ENCODE measurements at places on chromosomes 6 and 20. TPM values are rescaled to one million over a fixed set of nuclear protein-coding genes. Genes with fewer than 3 reads are reported as not detected.

- H3K4me3 ChIP-seq: no peak overlapping the region
- H3K27ac ChIP-seq: no peak overlapping the region
- H3K4me1 ChIP-seq: peaks cover 4% of the 10 kb centered on the region
- DNase-seq: no peak
- H3K36me3 ChIP-seq: peaks cover 57% of the 10 kb centered on the region
Observed at GRCh38 chr6:3014675-3015066, 15.0 kb downstream of the NQO2 start.

GRCh38 chr20:37439223-37439933 is 81.7 kb upstream of the NNAT start:
- no peak overlapping the region for H3K27ac ChIP-seq
- no peaks in the 10 kb centered on the region for H3K36me3 ChIP-seq
- DNase-seq: no peak
- no peaks in the 10 kb centered on the region for H3K4me1 ChIP-seq
- no peak overlapping the region for H3K4me3 ChIP-seq

- H3K27ac ChIP-seq: peak overlapping the region; percentile 82
- no peaks in the 10 kb centered on the region for H3K36me3 ChIP-seq
- H3K4me3 ChIP-seq: peak overlapping the region; percentile 76
- no peaks in the 10 kb centered on the region for H3K27me3 ChIP-seq
Observed at GRCh38 chr6:167111597-167111996, 11.3 kb upstream of the CCR6 start.

GRCh38 chr6:106422534-106422933 is 62.0 kb downstream of the CRYBG1 start:
- H3K27ac ChIP-seq: no peak overlapping the region
- DNase-seq: no peak
- no peaks in the 10 kb centered on the region for H3K27me3 ChIP-seq
- no peak overlapping the region for H3K4me3 ChIP-seq

DNA sequence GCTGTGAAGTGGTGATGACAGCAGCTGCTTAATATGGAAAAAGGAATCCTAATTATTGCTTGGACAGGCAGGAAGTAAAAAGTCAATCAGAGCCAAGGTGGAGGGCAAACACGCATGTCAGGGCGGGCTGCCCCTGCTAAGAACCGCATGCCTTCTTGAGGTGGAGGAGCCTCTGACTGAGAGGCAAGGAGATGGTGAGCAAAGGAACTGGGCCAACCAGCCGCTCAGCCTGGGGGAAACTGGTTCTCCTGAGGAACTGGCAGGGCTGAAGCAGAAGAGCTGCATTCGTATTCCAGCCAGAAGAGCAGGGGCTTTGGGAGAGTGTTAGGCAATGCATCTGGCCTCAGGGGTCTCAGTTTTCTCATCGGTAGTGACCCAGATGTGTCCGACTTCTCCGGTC is 13.1 kb upstream of the MLN start:
- H3K4me1 ChIP-seq: peaks cover 3% of the 10 kb centered on the region
- peaks cover 23% of the 10 kb centered on the region for H3K27me3 ChIP-seq
- H3K27ac ChIP-seq: no peak overlapping the region
- no peaks in the 10 kb centered on the region for H3K36me3 ChIP-seq

GRCh38 chr6:85600713-85601313 is 7.2 kb upstream of the SNX14 start:
- no peak for DNase-seq
- H3K27me3 ChIP-seq: no peaks in the 10 kb centered on the region
- peaks cover 12% of the 10 kb centered on the region for H3K36me3 ChIP-seq
- H3K4me1 ChIP-seq: no peaks in the 10 kb centered on the region
- H3K4me3 ChIP-seq: no peak overlapping the region
- H3K27ac ChIP-seq: no peak overlapping the region

- DNase-seq: peak; percentile 81
- peak overlapping the region; percentile 59 for H3K4me3 ChIP-seq
- peaks cover 1% of the 10 kb centered on the region for H3K36me3 ChIP-seq
- H3K4me1 ChIP-seq: peaks cover 57% of the 10 kb centered on the region
Observed at GRCh38 chr6:5302995-5303622, 41.8 kb downstream of the FARS2 start.

DNA sequence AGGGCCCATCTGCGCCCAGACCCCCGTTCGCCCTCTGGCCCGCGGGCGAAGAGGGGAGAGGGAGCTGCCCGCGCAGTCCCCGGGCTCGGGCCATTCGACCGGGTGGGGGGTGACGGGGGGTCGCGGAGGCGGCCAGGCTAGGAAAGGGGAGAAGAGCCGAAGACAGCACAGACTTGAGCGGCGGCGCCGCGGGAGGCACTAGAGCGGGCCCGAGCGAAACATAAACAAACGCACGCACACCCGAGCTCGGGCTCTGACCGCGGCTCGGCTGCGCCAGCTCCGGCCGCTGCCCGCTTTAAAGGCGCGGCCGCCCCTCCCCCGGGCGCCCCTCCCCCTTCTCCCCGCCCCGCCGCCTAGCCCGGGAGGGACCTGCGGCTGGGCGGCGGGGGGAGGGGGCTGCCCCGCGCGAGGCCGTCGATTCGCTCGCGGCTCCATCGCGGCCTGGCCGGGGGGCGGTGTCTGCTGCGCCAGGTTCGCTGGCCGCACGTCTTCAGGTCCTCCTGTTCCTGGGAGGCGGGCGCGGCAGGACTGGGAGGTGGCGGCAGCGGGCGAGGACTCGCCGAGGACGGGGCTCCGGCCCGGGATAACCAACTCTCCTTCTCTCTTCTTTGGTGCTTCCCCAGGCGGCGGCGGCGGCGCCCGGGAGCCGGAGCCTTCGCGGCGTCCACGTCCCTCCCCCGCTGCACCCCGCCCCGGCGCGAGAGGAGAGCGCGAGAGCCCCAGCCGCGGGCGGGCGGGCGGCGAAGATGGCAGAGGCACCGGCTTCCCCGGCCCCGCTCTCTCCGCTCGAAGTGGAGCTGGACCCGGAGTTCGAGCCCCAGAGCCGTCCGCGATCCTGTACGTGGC is at the start of gene FOXO3:
FOXO3 (plus strand) TSS at position 455 of the 846 bp plus-strand sequence; CDS start at position 747, 292 bp downstream.
- H3K27me3 ChIP-seq: no peaks in the 10 kb centered on the region
- peak; percentile 67 for DNase-seq
- peaks cover 45% of the 10 kb centered on the region for H3K4me1 ChIP-seq
- H3K36me3 ChIP-seq: peaks cover 13% of the 10 kb centered on the region
- peak within 1 kb of the TSS; percentile 74 for H3K27ac ChIP-seq

- H3K36me3 ChIP-seq: no peaks in the 10 kb centered on the region
- H3K4me3 ChIP-seq: no peak overlapping the region
- no peak for DNase-seq
- peaks cover 20% of the 10 kb centered on the region for H3K4me1 ChIP-seq
Observed at GRCh38 chr6:16163066-16163465, 34.2 kb downstream of the MYLIP start.

DNA sequence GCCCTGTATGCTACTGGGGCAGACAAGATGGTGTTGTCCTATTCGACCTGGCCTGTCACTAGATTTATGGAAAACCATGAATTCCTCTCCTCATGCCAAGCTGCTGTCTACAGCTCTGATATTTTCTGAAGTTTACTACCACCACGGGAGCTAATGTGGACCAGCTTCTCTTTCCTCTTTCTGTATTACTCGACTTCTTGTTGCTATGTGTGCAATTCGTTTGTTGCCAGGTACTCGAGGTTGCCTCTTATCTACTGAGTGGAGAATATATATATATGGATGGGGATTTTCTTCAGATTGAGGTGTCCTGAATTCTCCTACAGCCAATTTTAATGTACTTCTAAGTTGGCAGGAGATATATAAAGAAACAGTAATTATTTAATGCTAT is 34.7 kb downstream of the MAN1A1 start:
- peaks cover 53% of the 10 kb centered on the region for H3K4me1 ChIP-seq
- no peaks in the 10 kb centered on the region for H3K36me3 ChIP-seq
- peak overlapping the region; percentile 22 for H3K4me3 ChIP-seq
- no peaks in the 10 kb centered on the region for H3K27me3 ChIP-seq
- no peak for DNase-seq

DNA sequence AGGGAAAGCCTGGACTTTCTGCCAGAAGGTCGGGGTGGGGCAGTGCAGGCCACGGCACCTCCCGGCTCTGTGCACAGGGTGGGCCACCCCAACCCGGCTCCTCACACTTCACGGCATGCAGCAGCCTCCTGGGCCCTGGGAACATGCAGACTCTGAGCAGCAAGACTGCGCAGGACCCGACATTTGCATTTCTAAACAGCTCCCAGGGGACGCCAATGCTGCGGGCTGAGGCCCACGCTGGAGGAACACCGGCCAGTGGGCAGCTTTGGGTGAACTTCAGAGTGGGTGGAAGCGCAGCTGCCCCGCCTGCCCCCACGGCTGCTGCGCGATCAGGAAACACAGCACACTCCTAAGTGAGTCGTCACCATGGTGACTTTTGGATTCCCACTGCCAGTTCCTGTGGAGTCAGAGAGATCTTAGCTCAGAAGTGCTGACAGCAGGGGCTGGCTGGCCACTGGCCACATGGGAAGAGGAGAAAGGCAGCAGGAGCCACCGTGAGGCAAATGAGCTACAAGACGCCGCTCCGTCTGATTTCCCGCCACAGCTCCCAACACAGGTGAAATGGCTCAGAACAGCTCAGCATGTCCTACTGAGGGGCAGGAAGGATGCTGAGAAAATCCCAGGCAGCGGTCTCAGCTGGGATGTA is 52.1 kb downstream of the RNASET2 start:
- H3K36me3 ChIP-seq: no peaks in the 10 kb centered on the region
- no peak for DNase-seq
- no peak overlapping the region for H3K27ac ChIP-seq
- no peak overlapping the region for H3K4me3 ChIP-seq
- H3K27me3 ChIP-seq: no peaks in the 10 kb centered on the region
- H3K4me1 ChIP-seq: peaks cover 18% of the 10 kb centered on the region

GRCh38 chr6:21603082-21603952 is 9.8 kb downstream of the SOX4 start:
- no peak overlapping the region for H3K27ac ChIP-seq
- no peak for DNase-seq
- no peaks in the 10 kb centered on the region for H3K4me1 ChIP-seq
- no peak overlapping the region for H3K4me3 ChIP-seq
- H3K36me3 ChIP-seq: no peaks in the 10 kb centered on the region
- H3K27me3 ChIP-seq: peaks cover 30% of the 10 kb centered on the region

DNA sequence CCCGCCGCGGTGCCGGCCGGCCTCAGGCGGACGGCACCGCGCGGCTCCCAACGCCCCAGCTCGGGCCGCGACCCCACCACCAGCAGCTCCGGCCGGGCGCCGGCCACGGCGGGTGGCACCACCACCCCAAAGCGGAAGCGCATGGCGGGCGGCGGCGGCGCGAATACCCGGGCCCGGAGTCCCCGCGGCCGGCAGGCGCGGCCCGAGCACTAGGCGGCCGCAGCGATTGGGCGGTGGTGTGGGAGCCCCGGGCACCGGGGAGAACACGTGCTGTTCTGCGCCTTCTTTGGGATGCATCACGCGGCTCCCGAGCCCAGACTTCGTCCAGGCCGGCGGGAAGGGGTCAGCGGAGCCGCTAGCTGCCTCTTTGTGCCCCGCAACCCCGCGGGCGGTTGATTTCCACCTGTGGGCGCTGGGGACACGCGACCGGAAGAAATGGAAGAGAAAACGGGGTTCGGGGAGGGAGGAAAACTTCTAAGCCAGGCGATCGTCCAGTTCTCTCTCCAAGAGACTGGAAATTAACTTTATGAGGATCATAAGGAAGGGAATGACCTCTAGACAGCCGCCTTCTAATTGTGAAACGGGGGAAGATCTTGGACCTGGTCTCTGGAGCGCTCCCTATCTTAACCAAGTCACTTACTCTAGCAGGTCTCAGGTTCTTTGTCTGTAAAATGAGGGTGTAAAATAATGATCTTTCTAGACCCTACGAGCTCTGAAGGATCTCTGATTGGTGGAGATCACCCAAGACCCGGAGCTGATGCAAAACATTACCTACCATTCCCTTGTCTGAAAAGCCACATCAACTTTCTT is at the start of gene EPM2A:
EPM2A (minus strand) TSS at position 165 of the 810 bp plus-strand sequence; CDS start at position 143, 22 bp downstream.
- no peaks in the 10 kb centered on the region for H3K27me3 ChIP-seq
- peak; percentile 77 for DNase-seq
- peak within 1 kb of the TSS; percentile 99 for H3K27ac ChIP-seq

DNA sequence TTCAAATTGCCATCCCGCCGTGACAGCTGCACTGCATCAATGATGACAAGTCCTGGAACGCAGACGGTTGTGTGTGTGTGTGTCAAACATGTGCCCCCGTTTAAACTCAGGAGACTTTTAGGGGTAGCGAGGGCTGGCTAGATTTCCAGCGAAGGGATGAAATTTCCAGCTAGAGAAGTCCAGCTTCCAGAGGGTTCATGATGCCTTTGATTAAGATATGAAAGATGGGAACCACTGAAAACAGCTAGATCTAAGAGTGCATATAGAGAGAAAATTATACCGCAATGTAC is 644 bp downstream of the KIZ start:
- peak overlapping the region; percentile 69 for H3K27ac ChIP-seq
- H3K4me1 ChIP-seq: peaks cover 18% of the 10 kb centered on the region
- H3K4me3 ChIP-seq: peak overlapping the region; percentile 81
- H3K36me3 ChIP-seq: no peaks in the 10 kb centered on the region

DNA sequence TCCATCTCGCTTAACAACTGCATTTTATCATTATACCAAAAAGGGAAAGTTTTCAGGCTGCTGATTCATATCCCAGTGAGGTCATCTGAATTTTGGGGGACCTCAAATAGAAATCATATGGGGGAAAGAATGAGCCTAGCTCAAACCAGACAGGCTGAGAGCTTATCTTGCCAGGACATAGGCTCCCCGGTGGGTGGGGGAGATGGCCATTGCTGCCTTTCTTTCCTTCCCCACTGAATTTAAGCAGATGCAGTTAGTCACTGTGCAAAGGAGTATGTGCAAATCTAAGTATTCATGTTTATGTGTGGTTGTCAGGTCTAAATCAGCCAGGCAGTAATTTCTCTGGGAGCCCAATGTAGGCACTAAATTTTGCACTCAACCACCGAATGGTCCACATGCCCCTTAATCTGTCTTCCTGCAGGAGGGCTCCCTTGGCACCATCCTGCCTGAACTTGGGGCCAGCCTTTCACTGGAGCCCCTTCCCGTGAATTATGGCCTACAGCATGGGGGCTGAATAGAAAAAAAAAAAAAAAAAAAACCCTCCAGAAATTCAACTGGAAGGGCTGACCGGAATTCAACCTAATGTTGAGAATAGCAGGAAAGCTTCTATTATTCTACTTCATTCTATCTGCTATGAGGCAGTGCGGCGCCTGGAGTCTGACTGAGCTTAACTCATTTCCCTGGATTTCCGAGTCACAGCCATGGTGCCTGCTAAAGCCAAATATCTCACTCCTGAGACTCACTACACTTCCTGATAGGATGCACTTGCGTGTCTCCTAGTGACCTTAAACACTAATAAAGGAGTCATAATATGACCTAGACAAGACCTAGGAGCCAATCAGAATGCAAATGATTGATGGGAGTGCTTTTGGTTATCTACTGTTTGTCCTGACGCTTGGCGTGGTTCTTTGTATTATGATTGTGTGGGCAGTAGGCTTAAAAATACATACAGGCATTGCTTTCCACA is 161.5 kb upstream of the HEY2 start:
- H3K27ac ChIP-seq: no peak overlapping the region
- H3K4me3 ChIP-seq: no peak overlapping the region
- no peaks in the 10 kb centered on the region for H3K4me1 ChIP-seq

GRCh38 chr20:35629427-35630145 is 14.0 kb downstream of the SPAG4 start:
- H3K27me3 ChIP-seq: no peaks in the 10 kb centered on the region
- H3K4me1 ChIP-seq: no peaks in the 10 kb centered on the region
- H3K4me3 ChIP-seq: no peak overlapping the region
- no peak for DNase-seq
- no peak overlapping the region for H3K27ac ChIP-seq

GRCh38 chr20:38962928-38963401 is 821 bp downstream of the DHX35 start:
- H3K4me3 ChIP-seq: peak overlapping the region; percentile 93
- no peak for DNase-seq
- H3K36me3 ChIP-seq: no peaks in the 10 kb centered on the region
- peaks cover 24% of the 10 kb centered on the region for H3K4me1 ChIP-seq
- peak overlapping the region; percentile 87 for H3K27ac ChIP-seq
- H3K27me3 ChIP-seq: no peaks in the 10 kb centered on the region

Gene SPATS1
- not detected for total RNA-seq

Gene RBPJL
- not detected for total RNA-seq

Gene KCNQ5
- 4.5 TPM for total RNA-seq

Gene PPP2R5D
- total RNA-seq: 59.1 TPM

Gene GFOD1
- total RNA-seq: 2.4 TPM
